ENCODE measurements at places on chromosomes 7 and 10. TPM values are rescaled to one million over a fixed set of nuclear protein-coding genes. Genes with fewer than 3 reads are reported as not detected.
A peak's percentile ranks its signal among the peaks of the same experiment; 100 is the strongest.

SYT15 gene
- total RNA-seq: 10.3 TPM

- no peak overlapping the region for H3K27ac ChIP-seq
- no peak overlapping the region for H3K4me3 ChIP-seq
- H3K27me3 ChIP-seq: no peaks in the 10 kb centered on the region
- peaks cover 10% of the 10 kb centered on the region for H3K4me1 ChIP-seq
These were observed 158.5 kb upstream of the YAE1 start for GRCh38 chr7:39407723-39408122.

- H3K27ac ChIP-seq: no peak overlapping the region
- H3K36me3 ChIP-seq: no peaks in the 10 kb centered on the region
- DNase-seq: no peak
- H3K4me3 ChIP-seq: no peak overlapping the region
These were observed 19.0 kb downstream of the ADCYAP1R1 start for GRCh38 chr7:31070991-31071644.

DNA sequence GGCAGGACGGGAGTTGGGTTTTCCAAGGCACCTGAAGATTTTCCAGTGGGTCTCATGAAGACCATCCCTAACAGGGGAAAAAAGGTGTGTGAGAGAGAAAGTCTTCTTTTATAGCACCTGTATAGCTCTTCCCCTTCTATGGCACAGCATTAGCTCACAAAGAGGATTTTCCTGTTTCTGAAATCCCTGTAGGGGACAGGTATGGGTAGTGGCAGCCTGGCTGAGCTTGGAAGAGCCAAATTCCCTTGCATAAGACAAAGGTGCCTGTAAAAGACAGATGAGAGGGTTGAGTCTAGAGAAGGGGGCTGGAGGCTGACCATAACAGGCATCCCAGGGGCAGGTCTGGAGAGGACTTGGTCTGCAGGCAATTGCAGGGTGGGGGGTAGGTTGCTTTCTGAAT lies 63.7 kb downstream of the COL13A1 start:
- no peaks in the 10 kb centered on the region for H3K27me3 ChIP-seq
- DNase-seq: no peak
- no peak overlapping the region for H3K4me3 ChIP-seq
- H3K36me3 ChIP-seq: no peaks in the 10 kb centered on the region

DNA sequence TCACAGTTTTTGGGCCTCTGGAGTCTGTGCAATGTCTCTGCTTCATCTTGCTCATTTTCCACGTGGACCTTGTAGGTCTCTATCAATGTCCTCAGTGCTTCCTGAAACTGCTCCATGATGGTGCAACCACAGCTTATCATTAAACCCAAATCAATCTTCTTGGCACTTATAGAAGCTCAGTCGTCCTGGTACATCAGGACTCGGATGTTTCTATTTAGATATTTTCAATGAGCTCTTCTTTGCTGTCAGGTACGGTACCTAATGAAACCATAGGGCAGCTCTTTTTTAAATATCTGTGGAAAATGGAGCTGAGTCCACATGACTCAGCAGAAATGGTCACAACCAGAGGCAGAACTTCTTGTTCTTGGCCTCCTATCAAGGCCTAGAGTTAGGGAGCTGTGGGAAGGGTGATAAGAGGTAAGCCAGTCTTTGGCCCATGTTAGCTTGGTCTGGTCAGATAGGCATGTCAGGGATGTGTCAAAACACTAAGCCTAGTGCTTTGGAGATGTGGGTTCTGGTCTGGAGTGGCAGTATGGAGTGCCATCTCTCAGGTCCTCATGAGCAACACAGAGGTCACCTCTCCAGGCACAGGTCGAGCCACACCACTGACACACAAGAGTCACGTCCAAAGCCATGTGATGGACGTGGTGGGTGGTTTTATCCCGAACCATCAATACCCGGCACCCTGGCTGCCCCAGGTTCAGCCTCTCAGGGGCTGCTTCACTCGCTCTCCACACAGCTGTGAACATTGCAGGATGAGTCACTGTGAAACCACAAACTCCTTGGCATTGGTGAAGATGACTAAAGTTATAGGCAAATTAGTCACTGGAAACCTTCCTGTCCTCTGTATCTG lies 87.0 kb downstream of the TBXAS1 start:
- no peaks in the 10 kb centered on the region for H3K36me3 ChIP-seq
- no peaks in the 10 kb centered on the region for H3K27me3 ChIP-seq
- H3K4me1 ChIP-seq: peaks cover 31% of the 10 kb centered on the region
- H3K27ac ChIP-seq: peak overlapping the region; percentile 60
- peak; percentile 83 for DNase-seq
- H3K4me3 ChIP-seq: no peak overlapping the region

- H3K27me3 ChIP-seq: no peaks in the 10 kb centered on the region
- H3K4me1 ChIP-seq: no peaks in the 10 kb centered on the region
- no peaks in the 10 kb centered on the region for H3K36me3 ChIP-seq
- DNase-seq: no peak
- no peak overlapping the region for H3K27ac ChIP-seq
- no peak overlapping the region for H3K4me3 ChIP-seq
These were observed 75.4 kb upstream of the ELMO1 start for GRCh38 chr7:37524056-37524455.

DNA sequence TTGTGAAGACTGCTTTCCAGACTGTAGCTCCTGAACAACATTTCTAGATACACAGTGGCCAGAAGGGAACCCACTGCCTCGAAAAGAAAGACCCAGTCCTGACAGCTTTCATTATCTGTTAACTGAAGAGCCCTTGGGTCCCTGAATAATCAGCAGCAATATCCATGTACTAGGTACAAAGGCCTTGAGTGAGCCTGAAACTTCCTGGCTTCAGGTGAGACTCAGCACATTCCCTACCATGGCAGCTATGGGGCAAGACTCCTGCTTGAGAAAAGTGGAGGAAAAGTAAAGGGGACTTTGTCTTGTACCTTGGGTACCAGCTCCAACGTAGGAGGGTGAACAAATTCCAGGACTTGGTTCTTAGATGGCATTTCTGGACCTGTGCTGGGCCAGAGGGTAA lies 92.8 kb downstream of the SIRT1 start:
- H3K4me1 ChIP-seq: peaks cover 5% of the 10 kb centered on the region
- DNase-seq: no peak
- no peak overlapping the region for H3K27ac ChIP-seq
- H3K36me3 ChIP-seq: peaks cover 60% of the 10 kb centered on the region

- peaks cover 10% of the 10 kb centered on the region for H3K36me3 ChIP-seq
- H3K27me3 ChIP-seq: peaks cover 2% of the 10 kb centered on the region
- H3K27ac ChIP-seq: no peak overlapping the region
- DNase-seq: no peak
- peak overlapping the region; percentile 29 for H3K4me3 ChIP-seq
These were observed 166.0 kb upstream of the TCF7L2 start for GRCh38 chr10:112784022-112784461.

DNA sequence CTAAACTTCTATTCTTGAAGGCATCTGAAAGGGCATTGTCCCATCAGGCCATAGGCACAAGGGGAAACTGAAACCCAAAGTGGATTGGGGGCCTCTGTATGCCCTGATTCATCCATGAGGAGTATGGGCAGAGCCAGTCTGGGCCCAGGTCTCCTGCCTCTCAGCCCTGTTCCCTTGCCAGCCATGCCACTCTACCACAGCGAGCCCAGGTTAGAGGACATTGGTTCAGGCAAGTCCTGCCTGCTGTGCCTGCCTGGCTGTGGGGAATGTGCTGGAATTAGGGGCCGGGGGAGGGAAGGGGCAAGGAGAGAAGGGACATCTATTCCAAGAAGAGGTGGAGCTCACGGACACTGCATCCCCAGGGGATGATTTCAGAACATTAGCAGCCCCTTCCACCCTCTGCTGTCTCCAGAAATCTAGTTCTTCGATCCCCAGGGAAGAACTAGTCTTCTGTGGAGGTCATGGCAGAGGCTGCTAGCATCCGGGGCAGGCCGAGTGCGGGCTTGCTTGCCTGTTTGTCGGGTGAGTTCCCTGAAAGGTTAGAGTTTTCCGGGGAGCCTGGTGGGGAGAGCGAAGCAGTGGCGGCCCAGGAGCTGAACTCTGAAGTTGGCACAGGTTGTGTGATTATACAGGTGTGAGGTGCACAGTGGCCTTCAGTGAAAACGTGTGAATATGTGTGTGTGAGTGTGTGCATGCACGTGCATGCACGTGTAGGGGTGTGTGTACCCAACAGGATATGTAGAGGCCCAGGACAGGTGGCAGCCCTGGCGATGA lies 37.8 kb downstream of the TBATA start:
- peaks cover 2% of the 10 kb centered on the region for H3K36me3 ChIP-seq
- H3K27ac ChIP-seq: no peak overlapping the region
- H3K4me1 ChIP-seq: peaks cover 4% of the 10 kb centered on the region
- no peak for DNase-seq
- no peak overlapping the region for H3K4me3 ChIP-seq
- no peaks in the 10 kb centered on the region for H3K27me3 ChIP-seq

DNA sequence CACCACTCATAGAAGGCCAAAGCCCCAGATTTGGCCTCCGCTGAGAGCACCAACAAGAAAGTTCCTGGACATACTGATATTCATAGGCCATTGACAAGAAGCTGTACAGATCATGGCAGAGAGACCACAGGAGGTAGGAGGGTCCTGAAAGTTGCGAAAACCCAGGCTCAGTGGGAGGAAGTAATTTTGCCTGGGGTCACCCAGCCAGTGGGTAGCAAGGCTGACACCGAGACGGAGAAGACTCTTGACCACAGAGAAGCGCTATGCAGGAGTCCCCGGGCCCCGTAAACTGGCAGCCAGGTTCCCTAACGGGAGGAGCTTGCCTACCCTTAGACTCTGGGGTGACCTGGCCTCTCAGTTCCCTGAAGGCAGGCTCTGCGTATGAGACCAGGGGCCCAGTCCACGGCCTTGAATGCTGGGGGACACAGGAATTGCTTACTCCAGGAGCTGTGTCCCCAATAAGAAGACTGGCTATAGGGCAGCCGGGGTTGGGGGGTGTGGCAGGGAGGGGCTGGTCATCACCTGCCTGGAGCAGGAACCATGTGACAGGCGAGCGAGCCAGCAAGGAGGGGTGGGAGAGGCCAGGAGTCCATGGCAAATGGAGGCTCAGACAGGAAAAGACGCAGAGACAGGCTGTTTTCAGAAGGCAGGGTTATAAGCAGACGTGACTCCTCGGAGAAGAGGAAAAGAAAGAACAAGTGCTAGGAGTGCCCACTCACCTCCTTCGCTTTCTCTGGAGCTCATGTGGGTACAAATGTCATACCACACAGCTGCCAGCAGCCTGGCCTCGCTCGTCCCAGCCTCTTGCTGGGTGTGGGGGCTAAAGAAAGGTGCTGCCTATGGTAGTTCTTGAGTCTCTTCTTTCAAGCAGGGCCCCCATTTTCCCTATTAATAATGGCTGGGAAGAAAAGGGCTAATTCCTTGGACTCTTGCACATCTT lies 24.6 kb upstream of the NPFFR1 start:
- no peaks in the 10 kb centered on the region for H3K4me1 ChIP-seq
- no peak overlapping the region for H3K27ac ChIP-seq
- H3K36me3 ChIP-seq: no peaks in the 10 kb centered on the region

DNA sequence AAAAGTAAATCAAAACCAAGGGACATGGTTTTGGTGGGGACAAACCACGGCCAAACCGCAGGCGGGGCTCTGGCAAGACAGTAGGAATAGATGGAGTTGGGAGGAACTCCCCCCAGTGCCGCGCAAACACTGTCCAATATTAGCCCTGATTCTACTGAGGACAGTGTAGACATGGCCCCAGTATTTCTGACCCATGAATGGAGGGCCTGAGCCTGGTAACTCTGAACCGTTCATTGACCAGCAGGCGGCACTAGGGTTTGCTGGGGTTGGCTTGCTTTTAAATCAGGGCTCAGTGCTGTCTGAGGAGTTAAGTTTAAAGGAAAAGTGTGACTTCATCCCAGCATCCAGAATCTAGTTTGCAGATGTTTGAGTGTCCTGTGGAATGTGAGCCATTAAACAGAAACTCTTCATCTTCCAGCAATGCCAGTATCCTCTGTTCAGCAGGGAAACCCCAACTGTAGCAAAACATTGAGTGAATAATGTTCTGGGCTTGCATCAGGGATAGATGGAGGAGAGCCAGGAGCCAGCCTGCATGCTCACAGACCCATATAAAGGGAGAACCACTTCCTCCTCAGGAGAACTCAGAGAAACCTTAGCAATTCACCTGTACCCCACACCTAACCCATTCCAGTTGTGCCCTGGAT lies 147.4 kb upstream of the PRSS58 start:
- H3K4me1 ChIP-seq: peaks cover 2% of the 10 kb centered on the region
- DNase-seq: no peak
- no peak overlapping the region for H3K27ac ChIP-seq
- H3K36me3 ChIP-seq: no peaks in the 10 kb centered on the region

Measured in osteocyte (in vitro differentiated cells).